ENCODE measurements at places on chromosomes 11 and 22.

DNA sequence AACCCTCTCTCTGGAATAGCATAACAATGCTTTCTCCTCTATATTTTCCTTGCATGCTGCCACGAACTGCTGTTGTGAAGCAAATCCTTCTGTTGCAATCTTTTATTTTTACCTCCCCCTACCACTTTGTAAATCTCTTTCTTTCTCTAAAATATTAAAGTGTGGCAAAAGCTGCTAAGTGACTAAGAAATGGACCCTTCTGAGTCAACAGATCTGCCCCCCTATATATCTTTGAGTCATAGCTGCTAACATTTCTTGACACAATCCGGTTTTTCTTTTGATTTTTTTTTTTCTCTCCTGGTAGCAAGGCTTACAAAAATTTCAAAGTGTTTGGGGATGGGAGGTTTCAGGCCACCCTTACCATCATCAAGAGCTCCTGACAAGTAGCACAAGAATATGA is 39.0 kb upstream of the KIRREL3 start:
- no peak for DNase-seq

DNA sequence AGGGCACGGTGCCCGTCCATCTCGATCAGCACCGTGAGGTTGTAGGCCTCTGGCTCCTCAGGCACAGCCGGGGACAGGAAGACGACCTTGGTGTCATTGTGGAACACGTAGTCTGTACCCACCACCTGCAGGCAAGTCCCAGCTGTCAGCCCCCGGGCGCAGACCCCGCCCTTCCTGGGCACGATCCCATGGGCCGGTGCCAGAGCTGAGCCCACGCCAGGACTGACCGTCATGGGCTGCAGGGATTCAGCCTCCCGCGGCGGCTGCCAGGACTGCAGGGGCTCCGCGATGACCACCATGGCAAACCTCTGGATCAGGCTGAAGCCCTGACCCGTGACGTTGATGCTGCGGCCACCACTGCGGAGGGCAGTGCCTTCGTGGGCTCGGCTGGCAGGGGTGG is 11.8 kb upstream of the MAPK11 start:
- no peak for DNase-seq

GRCh38 chr22:32737811-32738497 is 63.6 kb upstream of the TIMP3 start:
- no peak for DNase-seq

DNA sequence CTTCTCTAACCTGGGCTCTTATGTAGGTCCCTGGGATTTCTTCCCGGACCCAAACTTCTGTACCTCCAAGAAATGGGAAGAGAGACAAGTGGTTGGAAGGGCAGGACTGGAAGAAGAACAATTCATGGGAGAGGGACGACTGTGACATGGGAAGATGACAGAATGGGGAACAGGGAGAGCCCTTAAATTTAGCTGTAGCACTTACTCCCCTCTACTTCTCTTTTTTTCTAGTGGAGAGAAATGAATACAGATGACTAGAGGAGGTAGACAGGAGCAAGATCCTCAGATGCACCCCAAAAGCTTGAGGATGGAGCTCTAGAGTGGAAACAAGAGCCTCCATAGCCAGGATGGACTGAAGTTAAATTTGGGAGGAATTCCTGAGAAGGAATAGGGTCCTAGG is 2.3 kb downstream of the RHOG start:
- no peak for DNase-seq

GRCh38 chr11:78201096-78201818 is 12.5 kb downstream of the USP35 start:
- no peak for DNase-seq

Measured in H9 (cell line).